ENCODE measurements at places on chromosomes 1 and 21. TPM values are rescaled to one million over a fixed set of nuclear protein-coding genes. Genes with fewer than 3 reads are reported as not detected.

GRCh38 chr1:216183007-216183406 is 240.2 kb downstream of the USH2A start:
- no peak for DNase-seq

DNA sequence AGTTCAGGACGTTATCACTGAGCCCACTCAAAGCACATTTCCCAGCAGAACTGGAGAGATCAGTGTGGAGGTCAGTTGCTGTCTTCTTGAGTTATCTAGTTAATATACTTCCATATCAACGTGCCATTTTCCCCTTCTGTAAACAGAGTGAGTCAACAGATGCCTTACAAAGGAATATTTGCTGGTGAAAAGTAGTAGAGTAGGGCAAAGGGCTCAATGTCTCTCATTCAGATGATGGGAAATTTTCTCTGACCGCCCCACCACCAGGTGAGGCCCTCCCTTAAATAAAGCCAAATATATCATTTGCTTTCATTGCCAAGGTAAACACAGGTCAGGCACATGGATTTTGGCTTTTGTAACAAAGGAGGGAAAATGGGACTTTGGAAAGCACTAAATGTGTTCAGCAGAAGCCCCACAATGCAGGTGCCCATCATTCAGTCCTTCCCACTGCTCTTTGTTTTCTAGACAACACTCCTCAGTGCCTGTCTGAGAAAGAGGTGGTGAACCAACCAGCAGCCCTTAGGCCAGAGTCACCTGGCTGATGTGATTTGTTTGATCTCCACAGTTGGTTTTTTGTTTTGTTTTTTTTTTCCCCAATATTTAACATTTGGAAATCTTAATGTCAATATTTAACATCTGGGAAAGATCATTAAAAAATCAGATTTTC is 40.5 kb upstream of the SAMD13 start:
- no peak for DNase-seq

- DNase-seq, result no peak
Measured at GRCh38 chr1:189538271-189538670, 939.4 kb downstream of the BRINP3 start.

- DNase-seq, result no peak
Measured at GRCh38 chr1:7501084-7501491, 270.0 kb upstream of the VAMP3 start.

DNA sequence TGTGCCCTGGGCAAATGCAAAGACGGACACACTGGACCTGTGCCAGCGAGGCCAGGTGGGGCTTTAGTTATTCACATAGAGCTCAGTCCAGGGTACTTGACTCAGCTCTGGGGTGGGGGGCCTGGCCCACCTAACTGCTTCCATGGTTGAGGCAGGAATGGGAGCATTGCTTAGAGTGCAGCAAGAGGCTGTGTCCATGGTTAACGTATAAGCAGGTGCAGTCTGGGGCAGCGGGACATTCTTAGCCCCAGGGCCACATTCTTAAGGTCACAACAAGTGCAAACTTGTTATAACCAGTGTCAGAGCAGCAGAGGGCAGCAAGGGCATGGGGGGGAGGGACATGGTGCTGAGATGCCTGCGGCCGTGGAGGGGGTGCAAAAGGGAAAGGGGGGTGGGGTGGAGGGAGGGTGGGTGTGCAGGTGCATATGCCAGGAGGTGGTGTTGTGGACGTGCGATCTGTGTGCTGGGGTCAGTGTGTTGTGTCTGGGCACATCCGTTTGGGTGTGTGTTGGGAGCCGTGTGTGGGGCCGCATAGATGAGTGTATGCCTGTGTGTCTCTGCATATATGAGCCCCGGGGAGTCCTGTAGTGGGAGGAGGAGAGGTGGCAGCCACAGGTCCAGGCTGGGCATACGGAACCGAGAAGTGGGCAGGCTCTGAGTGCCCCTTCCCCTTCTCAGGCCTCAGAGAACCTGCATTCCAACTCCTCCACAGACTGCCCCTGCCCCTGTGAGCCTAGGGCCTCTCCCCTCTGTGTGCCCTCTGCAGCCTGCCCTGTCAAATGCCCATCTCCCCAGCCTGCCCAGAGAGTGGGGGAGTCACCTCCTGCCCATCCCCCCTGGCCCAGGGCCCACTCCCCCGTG is 8.4 kb downstream of the KCNJ10 start:
- no peak for DNase-seq

DNA sequence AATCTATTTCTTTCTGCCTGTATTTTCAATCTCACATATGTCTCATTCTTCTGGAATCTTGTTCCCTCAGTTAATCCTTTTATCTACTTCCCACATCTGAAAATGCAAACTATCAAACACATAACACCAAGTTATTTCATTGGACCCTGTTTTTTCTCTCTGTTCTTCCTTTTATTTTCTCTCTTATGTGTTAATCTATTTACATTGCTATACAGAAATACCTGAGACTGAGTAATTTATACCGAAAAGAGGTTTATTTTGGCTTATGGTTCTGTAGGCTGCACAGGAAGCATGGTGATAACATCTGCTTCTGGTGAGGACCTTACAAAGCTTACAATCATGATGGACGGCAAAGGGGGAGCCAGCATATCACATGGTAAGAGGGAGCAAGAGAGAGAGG is 247.6 kb downstream of the TGFB2 start:
- no peak for DNase-seq

DNA sequence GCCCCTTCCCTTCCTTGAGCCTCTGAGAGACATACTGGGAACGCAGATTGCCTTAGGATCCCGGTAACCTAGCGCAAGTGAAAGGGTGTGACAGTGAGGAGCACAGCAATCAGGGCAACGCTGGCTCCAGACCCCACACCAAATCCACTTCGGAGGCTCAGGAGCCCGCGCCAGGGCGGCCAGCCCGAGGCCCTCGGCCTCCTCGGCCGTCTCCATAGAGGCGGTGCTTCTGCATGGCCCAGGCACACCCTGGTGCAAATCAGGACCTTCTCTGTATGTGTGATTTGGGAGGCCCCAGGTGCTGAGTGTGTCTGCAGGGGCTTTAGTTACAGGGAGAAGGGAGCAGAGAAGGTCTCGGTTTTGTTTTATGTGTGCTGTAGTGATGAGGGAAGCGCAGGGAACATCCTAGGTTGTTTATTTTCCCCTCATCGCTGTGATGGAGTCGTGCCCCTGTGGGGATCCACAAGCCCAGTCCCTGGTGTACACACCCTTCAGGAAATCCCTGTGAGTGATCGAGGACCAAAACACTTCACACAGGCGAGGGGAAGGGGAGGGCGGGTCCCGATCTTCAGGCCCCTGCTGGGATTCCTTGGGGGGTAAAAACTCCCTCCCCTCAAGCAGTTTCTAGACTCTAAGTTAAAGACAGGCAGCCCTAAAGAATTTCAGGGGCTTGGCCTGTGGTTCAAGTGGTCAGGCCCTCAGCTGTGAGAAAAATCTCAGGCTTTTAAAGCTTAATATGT is 9.4 kb downstream of the KIAA1614 start:
- DNase-seq, result no peak

DNA sequence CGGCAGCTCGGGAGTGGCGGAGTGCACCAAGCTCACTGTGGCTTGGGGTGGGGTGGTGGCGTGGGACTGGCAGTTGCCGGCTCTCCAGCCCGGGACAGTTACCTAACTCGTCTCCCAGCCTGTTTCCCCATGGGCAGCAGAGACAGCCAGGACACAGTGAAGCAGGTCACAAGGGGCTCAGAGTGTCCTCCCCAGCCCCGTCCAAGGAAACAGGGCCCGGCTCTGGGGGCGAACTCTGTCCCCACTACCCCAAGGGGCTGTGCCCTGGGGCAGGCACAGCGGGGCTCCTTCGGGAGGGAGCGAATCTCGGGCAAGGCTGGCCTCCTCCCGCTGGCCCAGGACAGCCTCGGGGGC is 759 bp downstream of the GPR157 start:
- DNase-seq, result peak; percentile 57

- DNase-seq, result no peak
Measured at GRCh38 chr1:58011978-58012377, 534.5 kb downstream of the OMA1 start.

DNA sequence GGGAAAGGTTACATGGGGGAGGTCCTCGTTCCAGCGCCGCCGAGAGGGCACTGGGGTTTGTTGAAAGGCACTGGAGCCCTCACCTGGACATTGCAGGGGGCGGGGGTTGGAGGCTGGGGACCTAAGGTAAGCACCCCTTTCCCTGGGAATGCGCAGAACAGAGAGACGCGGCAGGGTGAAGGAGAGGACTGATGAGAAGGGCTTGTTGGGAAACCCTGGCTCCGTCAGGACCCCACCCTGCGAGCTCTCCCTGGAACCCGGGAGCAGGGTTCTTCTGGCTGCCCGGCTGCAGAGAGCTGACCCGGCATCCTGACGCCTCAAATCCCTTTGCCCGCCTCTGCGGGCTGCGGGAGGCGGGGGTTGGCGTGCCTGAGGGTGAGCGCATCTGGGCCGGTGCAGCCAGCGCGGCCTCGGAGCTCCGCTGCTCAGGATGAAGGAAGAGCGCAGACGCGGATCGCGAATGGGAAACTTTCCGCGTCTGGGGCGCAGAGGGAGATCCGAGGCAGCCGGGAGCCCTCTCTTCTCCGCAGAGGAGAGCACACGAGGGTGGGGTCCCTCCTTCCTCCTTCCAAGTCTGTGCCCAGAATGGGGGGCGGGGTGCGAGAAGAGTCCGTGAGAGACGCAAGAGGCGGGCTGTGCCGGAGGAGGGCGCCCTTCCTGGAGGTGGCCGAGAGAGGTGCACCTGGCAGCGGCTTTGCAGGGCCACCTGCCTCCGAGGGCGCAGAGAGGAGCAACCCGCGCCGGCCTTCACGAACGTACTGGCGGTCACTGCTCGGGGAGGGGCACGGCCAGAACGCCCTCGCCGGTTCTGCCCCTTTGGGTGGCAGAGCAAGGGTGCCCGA is 2.4 kb downstream of the IGSF21 start:
- DNase-seq, result peak; percentile 55

DNA sequence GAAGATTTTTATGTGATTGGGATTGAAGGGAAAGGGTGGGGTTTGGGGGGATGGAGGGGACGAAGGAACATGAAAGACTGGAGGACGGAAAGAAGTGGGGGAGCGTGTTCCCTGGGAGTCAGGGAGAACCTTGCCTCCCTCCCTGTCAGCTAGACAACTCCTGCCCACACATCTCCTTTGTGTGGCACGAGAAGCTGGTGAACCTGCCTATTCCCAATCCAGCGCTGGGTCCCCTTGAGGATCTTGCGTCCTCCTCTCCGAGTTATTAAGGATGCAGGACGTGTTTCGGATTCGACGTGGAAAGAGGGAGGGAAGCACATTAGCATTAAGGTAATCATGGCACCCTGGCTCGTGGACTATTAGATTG is 1.4 kb downstream of the LRRC7 start:
- no peak for DNase-seq

The ZC3H11A gene
- total RNA-seq, result 59.1 TPM

The OR2L2 gene
- total RNA-seq, result not detected

The LDLRAD1 gene
- not detected for total RNA-seq

The S100A3 gene
- 0.77 TPM for total RNA-seq

The MFSD2A gene
- total RNA-seq, result 3.8 TPM

The TCHH gene
- 0.03 TPM for total RNA-seq

The DPYD gene
- total RNA-seq, result 16.7 TPM

The CELA2A gene
- total RNA-seq, result not detected

The ANKRD35 gene
- 2.0 TPM for total RNA-seq
